ENCODE measurements at places on chromosomes 1 and 21.

DNA sequence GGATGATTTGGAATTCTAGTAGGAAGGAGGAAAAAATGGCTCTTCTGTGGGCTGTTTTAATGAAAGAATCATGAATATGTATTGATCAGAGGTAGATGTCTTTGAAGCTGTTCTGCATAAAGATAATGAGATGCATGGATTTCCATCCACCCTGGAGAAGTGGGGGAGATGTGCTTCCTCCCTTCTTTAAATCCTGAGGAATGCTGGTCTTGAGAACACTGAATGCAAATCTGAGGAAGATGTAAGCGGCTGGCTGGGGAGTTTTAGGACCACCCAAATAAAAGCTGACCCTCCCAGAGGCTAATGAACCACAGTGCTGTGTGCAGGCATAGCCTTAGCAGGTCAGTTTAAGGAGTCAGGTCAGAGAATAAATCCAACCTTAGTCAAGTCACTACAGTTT is 37.3 kb downstream of the ZMYND12 start:
- no peak for DNase-seq

DNA sequence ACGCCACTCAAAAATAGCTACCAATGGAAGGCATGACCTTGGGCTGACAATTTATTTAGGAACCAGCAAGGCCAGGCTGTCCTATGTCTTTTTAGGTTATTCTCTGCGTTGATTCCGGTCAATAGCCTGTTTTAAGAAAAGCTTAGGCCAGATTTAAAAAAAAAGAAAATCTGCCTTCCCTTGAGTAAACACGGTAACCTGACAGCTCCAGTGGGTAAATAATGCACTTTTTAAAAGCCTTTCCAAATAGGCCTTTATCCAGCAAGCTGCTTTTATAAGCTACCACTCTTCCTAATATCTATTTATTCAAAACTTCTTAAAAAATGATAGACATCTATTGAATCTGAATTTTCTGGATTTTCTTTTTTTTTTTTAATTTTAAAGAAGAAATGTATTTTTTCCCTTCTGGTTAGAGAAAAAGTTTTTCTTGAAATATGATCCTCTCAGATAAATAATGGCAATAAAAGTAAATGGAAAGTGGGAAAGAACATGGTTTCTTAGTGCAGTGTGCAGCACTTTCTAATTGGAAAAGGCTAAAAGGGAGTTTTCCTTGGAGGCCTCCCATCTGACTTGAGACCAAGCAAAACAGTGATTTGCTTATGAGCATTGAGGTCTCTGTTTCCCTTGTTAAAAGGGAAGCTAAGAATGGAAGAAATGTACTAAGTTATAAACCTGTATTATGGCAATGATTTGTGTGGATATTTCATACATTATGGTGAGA is 281.0 kb upstream of the RUNX1 start:
- no peak for DNase-seq

DNA sequence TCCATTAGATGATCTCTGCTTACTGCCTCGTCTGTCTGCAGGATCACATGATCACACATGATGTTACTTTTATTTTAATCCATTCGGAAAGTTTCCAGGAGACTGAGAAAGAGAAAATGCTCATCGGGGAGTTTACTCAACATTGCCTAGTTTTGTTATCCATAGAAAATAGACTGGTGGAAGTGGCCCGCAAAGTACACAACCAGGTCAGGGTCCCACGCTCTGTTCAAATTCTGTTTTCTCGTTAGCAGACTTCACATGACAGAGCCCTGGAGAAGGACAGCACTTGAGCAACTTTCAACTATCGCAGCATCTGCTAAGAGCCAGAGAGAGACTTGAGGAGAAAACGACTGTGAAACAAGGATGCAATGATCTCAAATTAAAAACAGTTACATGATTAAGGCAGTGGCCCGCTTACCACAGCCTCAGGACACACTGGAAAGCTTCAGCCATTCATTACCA is 44.2 kb downstream of the ADAMTS1 start:
- DNase-seq = no peak

DNA sequence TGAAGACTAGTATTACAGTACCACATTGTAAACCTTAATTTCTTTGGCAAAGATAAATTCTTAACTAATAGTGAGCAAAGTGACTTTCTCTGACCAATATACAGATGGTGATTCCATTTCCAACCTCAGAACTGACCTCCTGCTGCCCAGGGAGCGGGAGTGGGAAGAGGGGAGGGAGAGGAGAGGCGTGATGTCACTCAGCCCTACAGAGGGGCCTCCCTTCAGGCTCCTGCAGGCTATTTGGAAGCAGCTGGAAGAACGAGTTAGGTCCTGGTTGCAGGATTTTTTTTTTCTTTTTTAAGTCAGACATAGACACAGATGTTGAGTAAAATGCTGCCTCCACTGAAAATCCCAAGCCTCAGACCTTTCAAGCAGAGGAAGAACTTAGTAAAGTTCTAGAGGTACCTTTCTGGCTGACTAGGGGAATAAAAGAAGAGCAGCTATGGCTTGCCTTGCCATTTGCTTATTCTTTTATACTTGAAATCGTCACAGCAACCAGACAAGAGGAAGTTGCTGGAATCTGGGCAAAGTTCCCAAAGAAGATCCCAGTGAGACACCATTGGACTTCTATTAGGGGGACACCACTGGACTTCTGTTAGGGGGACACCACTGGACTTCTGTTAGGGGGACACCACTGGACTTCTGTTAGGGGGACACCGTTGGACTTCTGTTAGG is 54.5 kb downstream of the EXO1 start:
- no peak for DNase-seq

- no peak for DNase-seq
Measured at GRCh38 chr1:185342672-185343259, 25.7 kb upstream of the IVNS1ABP start.

- DNase-seq = peak; percentile 65
Measured at GRCh38 chr1:47709019-47709871, 271.4 kb downstream of the FOXD2 start.

- no peak for DNase-seq
Measured at GRCh38 chr1:205294175-205294917, 27.2 kb downstream of the NUAK2 start.

- DNase-seq = no peak
Measured at GRCh38 chr1:172360511-172360910, 60.0 kb upstream of the C1orf105 start.

DNA sequence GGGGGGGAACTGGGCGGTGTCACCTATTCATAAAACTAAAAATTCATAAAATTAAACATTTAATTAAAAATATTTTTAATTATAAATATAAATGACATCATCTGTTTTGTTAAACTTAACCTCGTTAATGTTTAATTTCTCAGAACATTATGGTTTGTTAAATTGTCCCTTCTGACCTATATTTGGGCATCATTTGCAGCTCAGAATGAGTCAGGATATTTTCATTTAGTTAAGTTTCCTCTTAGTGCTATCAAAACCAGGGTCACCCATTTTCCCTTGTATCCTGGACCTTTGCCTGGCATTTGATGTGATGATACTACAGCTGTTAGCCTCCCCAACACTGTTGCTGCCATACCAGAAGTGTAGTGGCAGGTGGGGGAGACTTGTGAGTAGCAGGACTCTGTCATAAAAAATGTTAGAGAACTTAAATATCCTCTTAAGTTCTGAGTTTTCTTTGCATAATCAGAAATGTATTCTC is 30.3 kb downstream of the TSNAX start:
- no peak for DNase-seq

DNA sequence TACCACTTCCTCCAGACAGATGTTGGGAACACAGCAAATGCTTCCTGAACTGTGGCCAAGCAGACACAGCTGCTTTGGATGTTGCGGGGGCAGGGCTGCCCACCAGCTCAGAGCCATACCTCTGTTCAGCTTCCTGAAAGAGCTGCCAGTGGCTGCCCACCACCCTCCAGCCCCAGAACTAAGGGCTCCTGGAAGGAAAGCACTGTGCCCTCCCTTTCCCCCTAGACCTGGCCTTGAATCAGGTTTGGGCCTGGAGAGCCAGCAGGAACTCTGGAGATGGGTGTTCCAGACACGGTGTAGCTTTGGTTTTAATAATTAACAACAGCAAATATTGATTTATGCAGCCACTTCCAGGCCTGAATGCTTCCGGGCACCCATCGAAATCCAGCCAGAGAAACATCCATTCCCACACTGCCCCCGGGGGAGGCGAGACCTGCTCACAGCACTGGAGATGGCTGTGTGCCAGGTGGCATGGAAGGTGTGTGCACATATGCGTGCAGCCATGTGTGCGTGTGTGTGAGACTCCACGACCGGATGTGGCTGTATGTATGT is 45.7 kb downstream of the RAP1GAP start:
- no peak for DNase-seq

DNA sequence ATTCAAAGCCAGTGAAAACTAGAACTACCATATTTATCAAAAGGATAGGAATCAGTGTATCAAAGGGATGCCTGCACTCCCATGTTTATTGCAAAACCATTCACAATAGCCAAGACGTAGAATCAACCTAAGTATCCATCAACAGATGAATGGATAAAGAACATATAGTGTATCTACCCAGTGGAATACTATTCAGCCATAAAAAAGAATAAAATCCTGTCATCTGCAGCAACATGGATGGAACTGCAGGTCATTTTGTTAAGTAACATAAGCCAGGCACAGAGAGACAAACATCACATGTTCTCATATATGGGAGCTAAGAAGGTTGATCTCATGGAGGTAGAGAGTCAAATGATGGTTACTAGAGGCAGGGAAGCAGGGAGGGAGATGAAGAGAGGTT is 110.0 kb downstream of the PAX7 start:
- no peak for DNase-seq

DNA sequence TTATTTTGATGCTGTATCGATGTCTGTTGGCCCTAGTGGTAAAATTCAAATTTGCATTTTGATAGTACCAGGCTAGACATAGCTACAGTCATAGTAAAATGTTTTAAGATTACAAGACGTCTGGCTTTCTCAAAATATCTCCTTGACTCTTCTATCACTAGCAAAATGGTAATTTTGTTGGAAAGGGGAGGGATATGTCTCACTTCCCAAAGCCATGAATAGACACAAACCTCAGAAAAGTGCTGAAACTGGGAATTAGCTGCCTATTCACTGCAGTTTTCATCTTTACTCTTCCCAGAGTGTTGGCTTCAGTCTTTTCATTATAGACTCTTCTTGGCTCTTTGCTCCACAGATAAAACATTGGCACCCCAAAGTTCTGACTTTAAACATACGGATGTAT is 1009.9 kb downstream of the ADGRL2 start:
- DNase-seq = no peak

- no peak for DNase-seq
Measured at GRCh38 chr21:17552410-17552809, 39.6 kb downstream of the CXADR start.

GRCh38 chr1:112563341-112563740 is 54.6 kb downstream of the WNT2B start:
- DNase-seq = no peak

DNA sequence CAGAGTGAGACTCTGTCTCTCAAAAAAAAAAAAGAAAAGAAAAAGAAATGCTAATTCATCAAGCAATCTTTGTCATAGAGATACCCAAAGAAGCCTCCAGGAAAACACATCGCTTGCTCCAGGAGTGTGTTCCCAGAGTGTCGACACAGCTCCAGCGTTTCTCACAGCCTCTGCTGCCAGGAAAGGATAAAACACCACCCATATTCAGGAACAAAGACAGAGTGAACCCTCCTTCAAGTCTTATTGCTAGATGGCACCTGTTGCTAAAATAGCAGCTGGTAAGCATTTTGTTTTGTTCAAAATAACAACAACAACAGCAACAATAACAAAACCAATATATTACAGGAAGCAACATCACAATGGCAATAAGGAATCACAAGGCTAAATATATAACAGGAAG is 3.1 kb downstream of the ILDR2 start:
- no peak for DNase-seq

- no peak for DNase-seq
Measured at GRCh38 chr21:31666445-31667010, 7.0 kb downstream of the SOD1 start.

DNA sequence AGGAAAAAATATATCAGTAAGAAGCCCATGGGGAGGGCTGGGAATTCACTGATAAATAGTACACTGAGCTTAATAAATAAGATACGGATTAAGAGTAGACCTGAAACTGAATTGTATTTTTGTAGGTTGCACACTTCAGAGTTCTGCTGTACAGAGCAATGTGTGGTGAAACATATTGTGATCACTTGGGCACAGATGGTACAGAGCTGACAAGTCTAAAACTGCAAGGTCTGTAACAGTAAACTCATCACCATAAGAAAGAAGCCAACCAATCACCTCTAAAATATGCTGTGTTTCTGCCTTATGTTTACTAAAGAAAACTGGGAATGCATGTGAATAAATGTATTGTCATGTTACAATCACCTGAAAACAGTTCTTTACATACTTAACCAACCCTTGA is 360.7 kb downstream of the MRPL39 start:
- no peak for DNase-seq

DNA sequence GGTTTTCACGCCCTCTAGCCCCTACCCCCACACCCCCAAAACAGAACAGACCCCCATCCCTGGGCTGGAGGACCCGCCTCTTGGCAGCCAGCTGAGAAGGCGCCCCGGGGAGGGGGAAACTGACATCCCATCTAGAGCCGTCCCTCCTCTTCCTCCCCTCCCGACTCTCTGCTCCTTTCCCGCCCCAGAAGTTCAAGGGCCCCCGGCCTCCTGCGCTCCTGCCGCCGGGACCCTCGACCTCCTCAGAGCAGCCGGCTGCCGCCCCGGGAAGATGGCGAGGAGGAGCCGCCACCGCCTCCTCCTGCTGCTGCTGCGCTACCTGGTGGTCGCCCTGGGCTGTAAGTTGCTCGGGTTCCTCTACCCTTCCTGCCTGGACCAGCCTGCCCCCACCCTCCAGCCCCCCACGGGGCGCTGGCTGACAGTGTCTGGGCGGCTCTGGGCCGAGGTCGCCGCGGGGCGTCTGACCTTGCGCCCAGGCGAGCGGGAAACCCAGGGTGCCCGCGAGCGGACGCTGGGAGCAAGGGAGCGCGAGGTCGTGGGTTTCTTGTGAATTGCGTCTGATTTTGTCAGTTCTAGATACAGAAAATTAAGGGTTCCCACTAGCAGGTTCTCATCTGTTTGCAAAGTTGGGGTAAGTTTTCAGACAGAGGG is 618 bp downstream of the JAM2 start:
- peak; percentile 68 for DNase-seq

GRCh38 chr1:228276901-228277490 is 69.2 kb downstream of the OBSCN start:
- DNase-seq = no peak

DNA sequence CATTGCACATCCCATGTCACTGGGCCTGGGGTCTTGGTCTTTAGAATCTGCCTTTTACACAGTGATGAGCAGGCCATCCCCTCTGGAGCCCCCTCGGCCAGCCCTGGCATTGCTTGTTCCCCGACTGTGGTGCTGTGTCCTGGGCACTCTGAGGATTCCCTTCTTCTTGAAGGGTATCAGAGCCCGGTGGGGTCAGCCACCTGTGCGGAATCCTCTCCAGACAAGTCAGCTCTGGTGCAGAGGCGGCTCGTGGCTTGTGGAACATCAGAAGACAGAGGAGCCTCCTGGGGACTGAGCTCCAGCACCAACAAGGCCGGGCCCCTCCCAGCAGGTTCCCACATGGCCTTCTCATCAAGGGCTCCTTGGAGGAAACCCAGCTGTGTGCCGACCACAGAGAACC is 57.9 kb upstream of the AJAP1 start:
- no peak for DNase-seq
